ENCODE measurements at places on chromosomes 2 and 18.

DNA sequence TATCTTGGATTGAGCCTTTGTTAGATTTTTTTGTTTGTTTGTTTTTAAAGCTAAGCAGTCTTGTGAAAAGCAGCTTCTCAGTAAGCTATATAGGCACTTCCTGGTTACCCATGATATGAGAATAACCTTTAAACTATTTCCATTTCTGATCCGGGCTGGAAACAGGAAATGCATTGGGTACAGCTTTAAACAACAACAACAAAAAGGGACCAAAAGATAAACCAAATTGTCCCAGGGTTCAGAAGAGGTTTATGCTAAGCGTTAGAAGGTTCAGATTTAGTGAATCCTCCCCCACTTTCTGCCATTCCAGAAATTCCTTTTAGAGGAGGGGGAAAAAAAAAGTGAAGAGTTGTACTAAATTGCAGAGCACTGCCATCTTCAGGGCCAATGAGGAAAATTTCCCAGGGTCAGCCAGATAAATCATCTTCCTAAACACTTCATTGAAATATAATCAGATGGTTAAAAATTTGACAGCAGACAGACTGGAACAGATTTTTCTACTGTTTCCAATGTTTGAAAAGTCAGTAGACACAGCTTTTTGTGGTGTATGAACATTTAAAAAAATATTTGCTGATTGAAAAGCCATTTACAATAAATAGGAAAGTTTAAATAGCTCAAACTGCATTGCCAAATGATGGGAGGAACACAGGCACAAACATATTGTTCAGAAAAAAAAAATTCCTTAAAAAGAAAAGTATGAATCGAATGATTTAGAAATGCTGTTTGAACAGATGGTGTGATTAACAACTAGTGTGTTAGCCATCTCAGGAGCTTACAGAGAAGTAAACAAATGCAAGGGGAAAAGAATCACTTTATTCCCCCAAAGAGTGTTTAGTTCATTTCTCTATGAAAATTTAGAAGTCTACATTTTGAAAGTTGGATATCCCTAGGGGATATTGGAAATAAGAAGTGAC lies 189.9 kb upstream of the TANK start:
- DNase-seq, result peak; percentile 47

- peak; percentile 96 for DNase-seq
Observed at GRCh38 chr2:40625849-40626248, 174.0 kb upstream of the SLC8A1 start.

- no peak for DNase-seq
Observed at GRCh38 chr18:57094175-57094574, 52.7 kb upstream of the BOD1L2 start.

DNA sequence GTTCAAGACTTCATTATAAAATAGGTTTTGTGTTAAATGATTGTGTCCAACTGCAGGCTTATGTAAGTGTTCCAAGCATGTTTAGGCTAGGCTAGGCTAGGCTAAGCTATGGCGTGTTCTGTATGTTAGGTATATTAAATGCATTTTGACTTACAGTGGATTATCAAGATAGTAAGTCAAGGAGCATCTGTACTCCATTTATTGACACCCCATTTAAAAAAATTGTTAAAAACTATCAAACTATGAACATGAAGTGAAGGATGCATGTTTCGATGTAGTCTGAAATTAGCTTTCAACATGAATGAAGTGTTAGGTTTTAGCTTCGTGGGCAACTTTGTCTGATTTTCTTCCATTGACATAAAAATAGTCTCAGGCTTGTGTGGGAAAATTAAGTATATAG lies 290.5 kb downstream of the PARD3B start:
- DNase-seq, result no peak

- DNase-seq, result no peak
Observed at GRCh38 chr2:6694555-6694954, 171.2 kb downstream of the CMPK2 start.

DNA sequence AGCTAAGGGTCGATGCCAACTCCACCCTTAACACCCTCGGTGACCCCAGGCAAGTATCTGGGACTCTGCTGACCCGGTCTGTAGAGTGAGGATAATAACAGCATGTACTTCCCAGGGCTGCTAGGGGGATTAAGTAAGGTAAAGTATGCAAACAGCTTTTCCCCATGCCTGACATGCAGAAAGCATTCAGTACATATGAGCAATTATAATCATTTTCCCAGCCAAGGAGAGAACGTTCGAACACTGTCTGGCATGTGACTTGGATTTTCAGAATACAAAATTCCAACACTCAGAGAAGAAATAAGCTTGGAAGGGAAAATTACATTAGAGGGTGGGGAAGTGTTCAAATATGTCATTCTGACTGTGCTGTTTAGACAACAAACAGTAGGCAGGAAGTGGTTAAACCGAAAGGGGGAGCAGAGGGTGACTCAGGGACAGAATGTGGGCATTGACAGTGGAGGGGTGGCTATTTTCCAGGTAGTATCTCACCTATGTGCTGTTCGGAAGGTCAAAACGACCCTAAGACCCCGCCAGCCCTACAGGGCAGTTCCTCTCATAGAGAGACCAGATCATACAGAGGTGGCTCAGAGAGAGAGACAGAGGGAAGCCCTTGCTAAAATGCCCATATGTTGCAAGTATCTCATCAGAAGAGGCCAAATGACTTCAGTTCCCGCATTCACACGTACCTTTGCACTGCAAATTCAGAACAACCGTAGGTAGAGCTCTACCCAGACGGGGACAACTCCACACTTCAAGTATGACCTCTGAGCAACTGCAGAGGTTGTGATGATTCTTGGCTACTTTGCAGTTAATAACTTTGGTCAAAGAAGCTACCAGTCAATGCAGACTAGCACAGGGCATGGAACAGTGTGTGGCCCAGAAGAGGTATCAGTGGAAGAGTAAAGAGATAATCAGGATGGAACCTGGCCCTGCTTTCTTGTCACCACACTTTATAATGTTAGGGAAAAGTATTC lies 14.8 kb downstream of the ASPRV1 start:
- peak; percentile 88 for DNase-seq

DNA sequence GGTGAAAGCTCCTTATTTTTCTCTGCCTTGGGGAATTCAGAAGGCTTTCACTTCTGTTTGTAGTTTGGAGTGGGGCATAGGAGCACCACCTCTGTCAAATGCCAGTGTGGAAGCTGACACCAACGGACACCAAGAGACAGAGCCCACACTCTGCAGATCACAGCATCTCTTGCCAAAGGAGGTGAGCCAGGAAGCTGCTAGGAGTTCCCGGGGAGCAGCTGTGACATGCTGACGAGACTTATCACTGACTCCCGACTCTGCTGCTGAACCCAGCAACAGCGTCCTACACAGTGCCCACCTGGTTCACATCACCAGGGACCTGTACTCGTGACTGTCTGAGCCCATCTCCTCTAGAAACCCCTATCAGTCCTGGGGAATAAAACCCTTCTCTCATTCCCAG lies 8.1 kb downstream of the TEX51 start:
- no peak for DNase-seq

DNA sequence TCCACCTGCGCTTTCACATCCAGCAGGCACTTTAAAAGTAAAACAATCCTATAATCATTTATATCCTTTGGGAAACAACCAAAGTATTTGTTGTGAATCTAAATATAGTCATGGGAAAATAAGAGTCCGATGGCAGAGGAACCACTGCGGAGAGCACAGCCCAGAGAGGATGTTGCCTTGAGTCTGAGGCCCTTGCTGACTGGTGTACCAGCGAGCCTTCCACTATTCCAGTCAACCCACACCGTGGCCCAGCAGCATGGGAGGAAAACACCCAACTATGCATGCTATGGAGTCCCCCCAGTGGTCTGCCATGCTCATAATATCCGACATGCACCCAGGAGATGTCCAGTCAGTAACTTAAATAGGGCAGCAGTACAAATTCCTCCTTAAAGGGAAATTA lies 21.6 kb downstream of the KANSL3 start:
- DNase-seq, result no peak

GRCh38 chr18:48119204-48119603 lies 188.7 kb upstream of the SMAD2 start:
- DNase-seq, result no peak

DNA sequence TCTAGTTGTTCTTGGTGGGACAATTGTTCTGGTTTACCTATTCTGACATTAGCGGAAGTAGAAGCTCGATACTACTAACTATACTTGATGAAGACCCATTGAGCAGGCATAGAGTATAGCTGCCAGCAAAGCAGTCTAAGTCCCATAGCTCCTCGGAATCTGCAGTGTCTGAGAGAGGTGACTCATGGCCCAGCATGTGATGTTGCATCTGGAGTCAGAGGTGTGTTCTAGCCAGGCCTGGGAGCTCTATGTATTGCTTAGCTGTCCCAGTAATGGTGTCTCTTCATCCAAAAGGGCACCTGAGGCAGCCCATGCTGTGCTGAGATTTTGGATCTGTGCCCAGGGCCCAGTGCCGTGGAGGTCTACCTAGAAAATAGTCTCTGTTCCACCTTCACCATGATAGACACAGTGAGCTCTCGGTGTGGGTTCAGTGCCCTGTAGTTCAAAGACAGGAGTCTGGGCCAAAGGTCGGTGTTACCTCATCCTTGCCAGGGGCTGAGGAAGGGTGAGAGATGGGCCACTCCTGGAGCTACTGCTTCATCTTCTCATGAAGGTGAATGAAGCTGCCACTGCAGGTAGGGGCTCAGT lies 47.3 kb downstream of the MEX3C start:
- no peak for DNase-seq

- DNase-seq, result no peak
Observed at GRCh38 chr2:99890568-99891427, 251.6 kb downstream of the AFF3 start.

DNA sequence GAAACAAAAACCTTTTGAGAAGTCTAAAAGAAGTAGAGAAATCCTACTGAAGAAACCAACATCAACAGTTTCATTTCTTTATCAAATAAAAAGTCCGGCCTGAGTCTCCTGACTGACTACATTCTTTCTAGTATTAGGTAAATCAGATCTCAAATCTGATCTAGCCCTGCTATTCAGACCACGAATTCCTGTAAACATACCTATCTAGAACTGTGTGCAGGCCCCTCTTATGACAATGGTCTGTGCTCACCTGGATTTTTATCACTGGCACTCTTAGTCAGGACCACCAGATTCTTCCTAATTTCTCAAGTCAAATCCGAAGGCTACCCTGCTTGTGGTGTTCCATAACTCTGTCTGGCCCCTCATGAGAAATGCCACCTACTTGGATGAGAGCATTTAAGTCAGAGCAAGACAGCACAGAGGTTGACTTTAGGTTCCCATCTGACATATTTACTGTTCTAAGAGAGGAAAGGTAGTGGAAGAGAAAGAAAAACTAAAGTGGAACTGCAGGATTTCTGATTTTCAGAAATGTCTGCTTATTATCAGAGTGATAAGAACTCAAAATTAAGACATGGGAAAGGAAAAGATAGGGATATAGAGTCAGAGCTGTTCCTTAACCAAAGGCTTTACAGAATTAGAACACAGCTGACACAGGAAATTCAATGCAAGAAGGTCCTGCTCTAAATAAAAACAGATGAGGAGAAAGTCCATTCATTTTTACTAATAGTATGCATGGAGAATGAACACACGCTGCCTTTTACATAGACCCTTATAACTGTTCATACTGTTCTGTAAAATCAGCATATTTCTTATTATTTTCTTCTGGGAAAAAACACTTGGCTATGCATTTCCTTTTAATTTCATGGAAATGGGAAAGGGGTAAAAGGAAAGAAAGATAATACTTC lies 56.5 kb downstream of the SLC8A1 start:
- peak; percentile 14 for DNase-seq

Measured in inflammatory macrophage treated with lipopolysaccharide for 4 hours (primary cell).